DMS 273 treated with DMSO at 0.1 percent for 48 hours (cell line): ENCODE measurements at places on chromosomes 4 and X.

DNA sequence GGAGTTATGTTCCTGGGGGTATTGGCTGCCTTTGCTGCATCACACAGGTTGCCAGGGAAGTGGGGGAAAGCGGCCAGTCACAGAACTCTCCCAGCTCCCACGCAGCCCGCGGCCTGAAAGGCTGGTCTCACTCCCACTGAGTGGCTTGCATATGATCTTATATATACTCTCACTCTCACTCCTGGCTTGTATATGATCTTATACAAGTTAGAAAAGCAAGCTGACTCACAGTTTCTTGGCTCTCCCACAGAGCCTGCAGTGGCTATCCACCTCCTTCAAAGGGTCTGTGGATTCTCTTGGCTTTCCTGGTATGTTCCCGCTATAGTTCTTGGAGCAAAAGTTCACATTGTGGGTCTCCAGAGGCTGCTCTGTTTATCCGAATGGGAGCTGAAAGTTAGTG is 833.5 kb upstream of the GALNTL6 start:
- DNase-seq, result no peak

DNA sequence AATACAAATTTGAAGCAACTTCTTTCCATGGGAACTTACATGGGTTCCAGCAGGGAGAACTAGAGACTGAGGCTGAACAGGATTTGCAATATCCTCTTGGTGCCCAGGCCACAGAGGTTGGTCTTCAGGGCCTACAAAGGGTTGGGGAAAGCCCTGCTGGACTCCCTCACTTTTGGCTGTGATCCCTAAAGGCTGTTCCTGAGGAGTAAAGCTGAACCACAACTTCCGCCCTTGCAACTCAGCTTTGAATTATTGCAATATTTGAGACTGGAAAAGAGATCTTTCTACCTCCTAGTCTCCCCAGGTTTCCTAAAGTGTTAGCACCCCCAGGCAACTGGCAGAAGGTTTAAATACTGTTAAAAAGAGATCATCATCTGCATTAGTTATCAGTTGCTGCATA is 26.9 kb downstream of the DCHS2 start:
- no peak for DNase-seq

GRCh38 chr4:94409375-94409679 is 42.4 kb upstream of the PDLIM5 start:
- no peak for DNase-seq

DNA sequence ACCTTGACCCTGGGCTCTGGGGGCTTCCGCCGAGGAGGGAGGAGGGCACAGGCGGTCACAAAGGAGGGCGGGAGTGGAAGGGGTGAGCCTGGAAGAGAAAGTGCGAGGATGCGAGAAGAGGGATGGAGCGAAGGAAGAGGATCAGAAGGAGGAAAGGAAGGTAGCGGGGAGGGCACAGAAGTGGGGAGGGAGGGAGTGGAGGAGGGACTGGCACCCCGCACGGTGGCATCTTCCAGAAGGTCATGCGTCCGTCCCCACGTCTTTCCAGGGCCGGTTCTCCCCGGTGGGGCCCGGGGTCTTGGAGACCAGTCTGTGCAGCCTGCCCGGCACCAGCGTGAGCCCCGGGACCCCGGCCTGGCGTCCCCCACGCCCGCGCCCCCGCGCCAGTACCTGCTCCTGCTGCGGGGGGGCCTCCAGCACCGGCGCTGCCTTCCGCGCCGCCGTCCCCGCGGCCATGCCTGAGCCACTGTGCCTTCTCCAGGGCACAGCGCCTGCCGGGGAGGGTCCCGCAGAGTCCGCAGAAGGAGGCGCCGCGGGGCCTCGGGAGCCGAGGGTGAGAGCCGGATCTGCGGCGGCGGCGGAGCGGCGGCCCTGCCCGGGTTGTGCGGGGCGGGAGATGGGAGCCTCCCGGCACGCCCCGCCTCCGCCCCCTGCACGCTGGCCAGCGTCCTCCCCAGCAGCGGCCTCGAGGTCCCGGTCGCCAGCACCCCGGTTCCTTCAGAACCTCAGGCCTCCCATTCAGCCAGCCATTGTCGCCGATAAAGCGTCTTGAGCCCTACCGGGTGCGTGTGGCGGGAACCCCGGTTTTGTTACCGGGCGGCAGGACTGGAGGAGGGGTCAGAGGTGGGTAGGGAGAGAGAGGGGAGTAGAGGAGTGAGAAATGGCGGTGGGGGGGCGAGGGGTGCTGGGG is at the start of gene RNF175:
Gene RNF175 (minus strand): TSS at position 618 of the 910 bp plus-strand sequence. CDS start 162 bp downstream, at position 456.
- DNase-seq, result no peak

- DNase-seq, result no peak
Observed at GRCh38 chr4:53943345-53944085, 120.9 kb downstream of the CHIC2 start.

DNA sequence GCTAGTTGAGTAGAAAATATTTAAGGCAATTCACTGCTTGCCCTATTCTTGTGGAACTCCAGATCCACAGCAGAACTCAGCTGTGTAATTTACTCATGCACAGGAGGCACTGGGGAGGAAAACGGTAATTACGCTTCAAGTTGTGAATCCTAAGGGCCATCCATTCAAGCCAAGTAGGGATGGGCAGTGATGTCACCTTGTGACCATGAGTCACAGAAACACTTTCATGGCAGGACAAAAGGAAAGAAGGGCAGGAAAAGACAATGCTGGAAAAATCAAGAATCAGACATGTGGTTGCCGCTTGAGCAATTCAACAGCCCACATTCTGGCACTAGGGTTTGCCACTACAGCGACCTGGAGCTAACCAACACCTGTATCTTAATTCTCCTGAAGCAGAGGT is 1.4 kb downstream of the PAQR3 start:
- DNase-seq, result no peak

DNA sequence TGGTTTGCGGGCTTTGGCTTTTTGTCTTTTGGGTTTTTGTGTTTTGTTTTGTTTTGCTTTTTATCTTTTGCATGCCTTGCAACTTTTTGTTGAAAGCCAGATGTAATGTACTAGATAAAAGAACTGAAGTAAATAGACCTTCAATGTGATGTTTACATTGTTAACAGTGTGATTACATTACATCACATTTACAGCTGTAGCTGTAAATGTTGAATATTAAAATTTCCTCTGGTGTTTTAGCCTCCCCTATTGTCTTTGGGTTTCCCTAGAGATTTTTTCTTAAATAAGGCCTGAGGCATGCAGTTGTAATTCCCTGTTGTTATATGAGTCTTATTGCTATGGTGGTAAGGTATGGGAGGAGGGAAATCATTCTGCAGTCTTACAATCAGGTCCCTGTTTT is 275.0 kb downstream of the PARM1 start:
- no peak for DNase-seq

GRCh38 chr4:164701665-164702064 is 52.3 kb upstream of the SMIM31 start:
- DNase-seq, result no peak

DNA sequence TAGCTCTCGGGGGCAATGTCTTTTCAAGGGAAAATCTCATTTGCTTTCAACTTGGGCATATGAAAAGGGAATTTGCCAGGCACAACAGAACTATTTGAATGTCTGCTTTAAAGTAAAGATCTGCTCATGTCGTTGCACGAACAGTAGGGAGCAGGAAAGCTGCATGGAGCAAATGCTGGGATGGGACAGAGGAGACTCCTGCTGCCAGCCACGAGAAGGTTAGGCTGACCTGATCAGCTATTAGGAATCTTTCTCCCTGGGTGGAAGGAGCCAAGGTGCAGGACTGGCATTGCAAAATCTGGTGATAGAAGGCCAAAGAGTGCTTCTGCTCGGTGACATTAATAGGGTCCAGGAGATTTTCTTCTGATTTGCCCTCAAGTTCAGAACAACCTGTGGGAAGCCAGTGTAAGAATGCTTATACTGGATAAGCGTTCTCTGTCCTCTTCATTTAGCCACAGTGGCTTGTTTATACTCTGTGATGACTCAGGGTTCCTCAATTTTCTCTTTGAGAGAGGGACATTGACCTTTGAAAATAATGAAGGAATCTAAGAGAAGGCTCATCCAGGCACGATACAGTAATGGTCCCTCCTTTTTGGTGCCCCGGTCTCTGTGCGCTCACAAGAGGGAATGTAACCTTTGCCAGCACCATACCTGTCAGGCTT is 22.9 kb downstream of the FHL1 start:
- DNase-seq, result no peak

- no peak for DNase-seq
Observed at GRCh38 chr4:143359644-143360193, 23.0 kb downstream of the GAB1 start.

- DNase-seq, result no peak
Observed at GRCh38 chr4:182293691-182294255, 50.6 kb downstream of the TENM3 start.

DNA sequence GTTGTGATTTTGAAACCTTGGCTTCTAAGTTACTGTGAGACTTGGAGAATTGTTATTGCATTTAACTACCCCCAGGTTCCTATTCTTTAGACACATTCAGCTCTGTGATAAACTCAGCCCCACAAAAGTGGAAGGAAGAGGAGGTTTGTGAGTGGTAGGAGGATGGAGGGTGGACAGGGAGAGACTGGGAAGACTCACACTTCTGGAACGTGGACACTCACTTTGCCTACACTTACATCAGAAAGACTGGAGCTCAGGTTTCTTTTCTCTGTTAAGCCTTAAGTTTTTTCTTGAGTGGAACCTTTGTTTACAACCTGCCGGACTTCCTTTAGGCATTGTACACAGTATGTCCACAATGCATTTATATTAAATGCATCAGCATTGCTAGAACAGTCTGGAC is 99.0 kb downstream of the AREG start:
- DNase-seq, result no peak

DNA sequence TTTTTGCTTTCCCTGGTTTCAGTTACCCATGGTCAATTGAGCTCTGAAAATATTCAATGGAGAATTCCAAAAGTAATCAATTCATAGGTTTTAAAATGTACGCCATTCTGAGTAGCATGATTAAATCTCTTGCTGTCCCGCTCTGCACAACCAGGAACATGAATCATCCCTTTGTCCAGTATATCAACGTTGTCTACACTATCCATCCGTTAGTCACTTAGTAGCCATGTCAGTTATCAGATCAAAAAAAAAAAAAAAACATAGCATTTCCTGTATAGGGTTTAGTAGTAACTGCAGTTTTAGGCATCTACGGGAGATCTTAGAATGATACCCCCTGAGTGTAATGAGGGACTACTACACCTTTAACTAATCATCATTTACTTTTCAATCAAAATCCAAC is 15.1 kb downstream of the LAMP2 start:
- no peak for DNase-seq

- no peak for DNase-seq
Observed at GRCh38 chr4:16588651-16589050, 309.8 kb downstream of the LDB2 start.

DNA sequence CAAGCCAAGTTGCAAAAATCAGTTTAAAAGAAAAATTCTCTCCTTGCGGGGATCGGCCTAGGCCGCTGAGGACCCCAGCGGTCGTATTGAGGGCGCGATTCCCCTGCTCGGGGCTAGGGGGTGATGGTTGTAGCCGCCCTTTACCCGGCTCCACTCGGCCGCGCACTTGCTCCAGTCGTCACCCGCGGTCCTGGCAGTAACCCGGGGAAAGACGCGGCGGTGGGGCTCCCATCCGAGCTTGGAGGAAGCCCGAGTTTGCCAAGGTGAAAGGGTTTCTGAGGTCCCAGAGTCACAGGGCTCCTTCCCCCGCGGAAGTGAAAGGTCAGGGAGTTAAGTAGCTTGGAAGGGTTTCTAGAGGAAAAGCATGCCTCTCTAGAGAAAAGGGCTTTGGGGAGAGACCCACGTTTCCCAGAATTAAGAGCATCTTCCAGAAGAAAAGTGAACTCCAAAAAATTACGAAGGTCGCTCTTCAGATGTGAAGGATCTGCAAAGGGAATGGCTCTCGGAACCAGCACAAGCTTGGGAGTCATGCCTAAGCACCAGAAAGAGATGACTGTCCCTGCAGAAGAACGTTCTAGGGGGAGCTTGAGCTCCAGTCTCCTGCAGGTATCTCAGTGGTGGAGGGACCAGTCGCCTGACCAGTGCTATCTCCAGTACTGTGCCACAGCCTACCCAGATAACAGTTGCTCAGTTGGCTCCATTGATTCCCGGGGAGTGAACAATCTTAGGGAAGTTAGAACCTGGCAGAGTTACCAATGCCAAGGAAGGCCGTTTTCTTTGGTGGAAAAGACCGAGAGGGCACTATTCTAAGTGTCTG is 875 bp downstream of the LAP3 start:
- DNase-seq, result no peak

DNA sequence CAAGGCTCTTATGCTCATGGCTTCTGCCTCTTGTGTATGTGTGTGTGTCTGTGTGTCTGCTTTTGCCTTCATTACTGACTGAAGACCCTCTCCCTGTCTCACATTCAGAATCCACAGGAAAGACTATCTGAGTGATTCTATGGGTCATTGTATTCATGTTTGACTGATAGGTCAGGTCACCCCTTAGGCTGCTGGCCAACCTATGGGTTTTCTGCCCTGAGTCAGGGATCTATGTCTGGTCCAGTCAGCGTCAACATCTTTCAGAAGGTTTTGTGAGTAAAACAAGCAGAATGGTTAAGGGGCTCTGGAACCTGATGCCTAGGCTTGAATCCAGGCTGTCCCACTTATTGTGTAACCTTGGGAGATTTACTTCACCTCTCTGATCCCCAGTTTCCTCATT is 30.5 kb downstream of the NHSL2 start:
- DNase-seq, result no peak

DNA sequence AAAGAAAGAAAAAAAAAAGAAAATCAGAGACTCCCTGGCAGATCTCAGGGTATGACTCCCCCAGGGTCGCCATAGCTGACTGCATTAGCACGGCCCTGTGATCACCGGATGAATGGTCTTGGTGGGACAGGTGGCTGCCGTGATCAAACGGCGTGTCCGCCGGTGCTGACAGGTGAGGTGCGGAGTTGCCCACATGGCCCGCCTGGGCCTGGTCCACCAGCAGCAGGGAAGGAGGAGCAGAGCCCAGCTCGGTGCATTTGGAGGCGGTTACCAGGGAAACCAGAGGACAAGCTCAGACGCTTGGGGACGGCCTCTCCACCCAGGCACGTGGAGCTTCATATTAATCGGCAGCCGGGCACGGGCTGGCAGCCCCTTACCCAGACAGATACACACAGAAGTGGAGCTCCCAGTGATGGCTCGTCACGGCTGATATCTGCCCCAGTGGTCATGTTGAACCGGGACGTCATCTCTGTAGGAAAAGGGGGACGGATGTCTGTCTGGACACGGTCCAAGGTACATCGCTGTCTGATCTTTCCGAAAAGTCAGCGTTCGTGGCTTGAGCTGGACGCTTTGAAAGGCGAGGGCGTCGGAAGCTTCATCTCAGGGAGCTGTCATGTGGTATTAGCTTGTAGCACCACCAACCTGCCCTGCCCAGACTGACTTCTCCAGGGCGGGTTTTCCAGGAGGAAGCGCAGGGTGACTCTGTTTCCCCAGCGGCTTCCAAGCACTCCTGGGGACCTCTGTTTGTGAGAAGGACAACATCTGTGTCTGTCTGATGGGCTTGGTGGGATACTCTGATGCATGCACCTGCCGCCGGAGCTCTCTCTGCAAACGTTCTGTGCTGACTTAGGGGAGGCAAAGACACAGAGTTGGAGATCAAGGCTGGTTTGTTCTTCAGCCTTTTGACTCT is 180.7 kb downstream of the CRLF2 start:
- no peak for DNase-seq

- no peak for DNase-seq
Observed at GRCh38 chr4:82371497-82371896, 2.3 kb downstream of the HNRNPD start.
